ENCODE measurements at places on chromosomes 2 and 18.
A peak's percentile ranks its signal among the peaks of the same experiment; 100 is the strongest.

GRCh38 chr2:29260142-29260772, 145.0 kb downstream of the CLIP4 start:
- DNase-seq: peak; percentile 18
- no peaks in the 10 kb centered on the region for H3K4me1 ChIP-seq
- H3K27me3 ChIP-seq: no peaks in the 10 kb centered on the region
- H3K27ac ChIP-seq: no peak overlapping the region
- no peak overlapping the region for H3K4me3 ChIP-seq

GRCh38 chr2:159185401-159186130, 100.9 kb downstream of the WDSUB1 start:
- no peak overlapping the region for H3K27ac ChIP-seq
- H3K27me3 ChIP-seq: no peaks in the 10 kb centered on the region
- H3K36me3 ChIP-seq: no peaks in the 10 kb centered on the region
- DNase-seq: no peak

- peaks cover 5% of the 10 kb centered on the region for H3K27me3 ChIP-seq
- H3K4me3 ChIP-seq: no peak overlapping the region
- DNase-seq: no peak
These were observed 23.4 kb upstream of the TMEM37 start for GRCh38 chr2:119408221-119408619.

DNA sequence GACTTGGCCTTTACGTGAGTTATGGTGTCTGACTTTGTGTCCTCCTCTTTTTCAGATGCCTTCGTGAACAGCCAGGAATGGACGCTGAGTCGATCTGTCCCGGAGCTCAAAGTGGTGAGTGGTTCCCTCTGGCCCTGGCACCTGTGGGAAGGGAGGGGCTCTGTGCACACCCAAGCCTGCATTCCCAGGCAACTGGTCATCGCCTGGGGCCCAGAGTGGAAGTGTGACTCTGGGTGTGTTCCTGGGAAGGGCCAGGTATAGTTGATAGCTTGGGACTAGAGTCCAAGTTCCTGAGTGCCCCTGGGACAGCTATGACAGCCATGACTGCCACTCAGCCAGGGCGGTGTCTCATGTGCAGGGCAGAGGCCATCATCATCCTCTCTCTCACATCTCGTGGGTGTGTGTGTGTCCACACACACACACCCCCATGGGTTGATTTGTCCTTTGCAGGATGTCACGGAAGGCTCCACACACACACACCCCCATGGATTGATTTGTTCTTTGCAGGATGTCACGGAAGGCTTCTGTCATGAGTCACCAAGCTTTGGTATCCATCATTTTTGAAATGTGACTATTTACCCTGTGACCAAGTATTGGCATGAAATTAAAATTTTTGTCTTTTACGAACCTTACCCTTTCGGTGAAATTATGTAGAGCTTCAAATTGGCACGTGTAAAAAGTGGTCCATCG, 215.4 kb downstream of the AGAP1 start:
- H3K27me3 ChIP-seq: no peaks in the 10 kb centered on the region
- no peaks in the 10 kb centered on the region for H3K36me3 ChIP-seq
- no peaks in the 10 kb centered on the region for H3K4me1 ChIP-seq

- H3K4me3 ChIP-seq: no peak overlapping the region
- H3K27me3 ChIP-seq: no peaks in the 10 kb centered on the region
- DNase-seq: peak; percentile 53
- H3K36me3 ChIP-seq: no peaks in the 10 kb centered on the region
- H3K27ac ChIP-seq: no peak overlapping the region
These were observed 13.4 kb downstream of the DNAJB2 start for GRCh38 chr2:219292616-219293015.

DNA sequence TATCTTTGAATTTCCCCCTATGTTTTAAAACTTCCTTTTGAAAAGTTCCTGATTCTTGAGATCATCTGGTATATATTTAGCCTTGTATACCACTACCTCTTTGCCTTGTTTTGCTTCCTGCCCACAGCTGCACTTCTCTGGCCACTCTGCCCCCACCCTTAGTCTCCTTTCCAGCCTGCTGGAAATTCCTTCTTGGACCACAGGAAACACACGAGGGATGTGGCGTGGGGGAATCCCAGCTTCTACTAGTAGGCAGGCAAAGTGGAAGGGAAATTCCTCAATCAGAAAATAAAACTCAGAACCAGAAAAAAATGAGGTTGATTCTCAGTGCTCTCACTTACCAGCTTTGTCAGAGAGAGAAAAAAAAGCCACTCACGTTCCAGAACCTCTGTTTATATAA, 13.4 kb downstream of the IL18RAP start:
- H3K36me3 ChIP-seq: no peaks in the 10 kb centered on the region
- no peaks in the 10 kb centered on the region for H3K27me3 ChIP-seq
- H3K4me3 ChIP-seq: no peak overlapping the region
- H3K4me1 ChIP-seq: no peaks in the 10 kb centered on the region
- DNase-seq: no peak

DNA sequence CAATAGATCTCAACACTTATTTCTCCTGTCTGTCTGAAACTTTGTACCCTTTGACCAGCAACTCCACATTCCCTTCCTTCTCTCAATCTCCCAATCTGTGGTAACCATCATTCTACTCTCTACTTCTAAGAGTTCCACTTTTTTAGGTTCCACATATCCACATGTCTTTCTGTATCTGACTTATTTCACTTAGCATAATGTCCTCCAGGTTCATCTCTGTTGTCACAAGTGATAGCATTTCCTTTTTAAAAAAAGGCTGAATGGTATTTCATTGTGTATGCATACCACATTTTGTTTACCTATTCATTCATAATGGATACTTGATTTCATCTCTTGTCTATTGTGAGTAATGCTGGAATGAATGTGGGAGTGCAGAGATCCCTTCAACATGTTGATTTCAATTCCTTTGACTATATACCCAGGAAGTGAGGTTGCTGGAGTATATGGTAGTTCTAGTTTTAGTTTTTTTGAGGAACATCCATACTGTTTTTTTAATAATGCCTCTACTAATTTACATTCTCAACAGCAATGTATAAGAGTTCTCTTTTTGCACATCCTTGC, 18.8 kb upstream of the MMADHC start:
- no peaks in the 10 kb centered on the region for H3K4me1 ChIP-seq
- H3K4me3 ChIP-seq: no peak overlapping the region
- H3K27ac ChIP-seq: no peak overlapping the region
- no peak for DNase-seq
- H3K27me3 ChIP-seq: no peaks in the 10 kb centered on the region
- no peaks in the 10 kb centered on the region for H3K36me3 ChIP-seq

GRCh38 chr2:41576423-41576822, 471.4 kb upstream of the PKDCC start:
- no peak overlapping the region for H3K4me3 ChIP-seq
- no peaks in the 10 kb centered on the region for H3K27me3 ChIP-seq
- no peak overlapping the region for H3K27ac ChIP-seq
- no peaks in the 10 kb centered on the region for H3K36me3 ChIP-seq

DNA sequence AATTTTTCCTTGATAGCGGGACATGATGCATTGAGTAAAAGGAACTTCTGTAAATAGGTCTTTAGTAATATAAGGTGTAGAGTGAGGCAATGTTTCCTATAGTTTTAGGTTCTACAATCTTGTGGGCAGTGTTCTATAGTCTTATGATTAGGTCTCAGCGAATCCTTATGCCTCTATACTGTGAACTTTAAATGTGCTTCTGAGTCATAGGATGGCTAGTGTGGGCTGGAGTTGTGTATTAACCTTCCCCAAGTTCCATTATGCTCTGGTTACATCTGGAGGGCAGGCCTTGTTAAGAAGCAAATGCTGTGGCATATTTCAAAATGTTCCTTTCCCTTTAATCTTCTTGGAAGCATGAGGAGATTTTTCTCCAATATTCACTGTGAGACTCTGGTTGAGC, 73.5 kb downstream of the ROCK2 start:
- H3K4me3 ChIP-seq: no peak overlapping the region
- no peak for DNase-seq
- no peaks in the 10 kb centered on the region for H3K4me1 ChIP-seq
- no peaks in the 10 kb centered on the region for H3K36me3 ChIP-seq

DNA sequence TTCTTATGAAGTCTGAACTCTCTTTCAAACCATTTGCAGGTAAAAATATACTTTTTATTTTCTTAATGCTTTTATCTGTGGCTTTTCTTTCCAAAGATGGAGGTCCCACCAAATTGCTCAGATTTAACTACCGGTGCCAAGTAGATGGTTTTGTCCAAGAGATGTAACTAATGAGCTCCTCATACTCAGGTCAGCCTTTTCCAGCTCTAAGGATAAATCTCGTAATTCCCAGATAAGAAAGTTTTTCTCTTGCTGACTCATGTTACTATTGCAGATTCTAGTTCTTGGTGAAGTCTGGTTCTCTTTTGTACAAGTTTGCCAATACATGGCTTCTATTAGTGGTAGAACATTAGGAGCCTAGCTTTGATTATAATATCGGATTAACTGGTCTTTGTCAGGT, 550.8 kb upstream of the ZNF804A start:
- DNase-seq: no peak
- H3K4me1 ChIP-seq: no peaks in the 10 kb centered on the region
- H3K27ac ChIP-seq: no peak overlapping the region
- H3K36me3 ChIP-seq: no peaks in the 10 kb centered on the region
- no peak overlapping the region for H3K4me3 ChIP-seq
- H3K27me3 ChIP-seq: no peaks in the 10 kb centered on the region
